DMS53 (cell line): ENCODE measurements at places on chromosomes 12 and 14.

GRCh38 chr12:107929436-107929835, 154.9 kb downstream of the ASCL4 start:
- DNase-seq = peak; percentile 63

DNA sequence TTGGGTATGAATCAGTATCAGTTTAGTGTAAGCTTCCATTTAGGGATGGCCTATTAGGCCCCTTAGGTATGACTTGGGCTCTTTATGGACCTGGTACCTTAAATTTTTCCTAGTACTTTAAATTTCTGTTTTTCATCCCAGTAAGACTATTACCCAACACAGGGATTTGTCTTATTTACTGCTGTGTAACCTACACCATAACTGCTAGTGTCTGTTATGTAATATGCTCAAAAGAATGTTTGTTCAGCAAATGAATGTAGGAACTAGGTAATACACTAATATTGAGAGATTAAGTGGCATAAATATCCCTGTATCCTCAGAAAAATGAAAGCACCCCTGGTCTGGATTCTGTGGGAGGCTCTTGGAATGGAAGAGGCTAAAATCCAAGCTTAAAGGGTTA, 63.7 kb upstream of the YARS2 start:
- DNase-seq = no peak

- DNase-seq = peak; percentile 79
Observed at GRCh38 chr12:111529424-111530368, 69.4 kb downstream of the ATXN2 start.

DNA sequence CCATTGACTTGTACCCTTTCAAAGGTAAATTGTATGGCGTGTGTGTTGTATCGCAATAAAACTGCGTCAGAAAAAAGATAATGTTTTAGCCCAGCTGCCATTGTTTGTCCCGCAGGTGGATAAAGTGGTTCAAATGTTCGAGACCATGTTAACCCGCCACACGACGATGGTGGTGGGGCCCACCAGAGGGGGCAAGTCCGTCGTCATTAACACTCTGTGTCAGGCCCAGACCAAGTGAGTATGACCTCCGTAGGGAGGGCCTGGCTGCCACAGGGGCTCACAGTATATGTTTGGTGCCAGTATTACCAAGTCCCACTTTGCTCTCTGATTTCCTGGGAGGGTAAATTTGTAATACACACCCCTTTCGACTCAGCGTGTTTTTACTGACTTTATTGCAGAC, 96.9 kb downstream of the DNAH10 start:
- no peak for DNase-seq

- no peak for DNase-seq
Observed at GRCh38 chr14:33812181-33812580, 138.7 kb downstream of the EGLN3 start.

DNA sequence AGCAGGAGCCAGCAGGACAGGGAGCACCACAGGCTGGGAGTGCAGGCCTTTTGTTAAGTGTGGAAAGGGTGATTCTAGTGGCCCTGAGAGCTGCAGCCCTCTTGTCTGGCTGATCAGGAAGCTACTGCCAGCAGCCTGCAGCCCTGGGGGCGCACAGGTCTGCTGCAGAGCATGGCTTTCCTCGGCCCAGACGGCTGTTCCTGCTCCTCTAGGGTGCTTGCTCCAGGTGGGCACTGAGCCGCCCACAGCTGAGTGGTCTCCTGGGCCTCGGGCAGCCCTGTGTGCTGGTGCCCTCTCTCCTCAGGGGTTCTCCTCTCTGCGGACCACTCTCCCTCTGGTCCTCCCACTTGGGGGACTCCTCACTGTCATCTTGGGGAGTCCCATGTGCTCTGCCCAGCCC, 18.9 kb downstream of the CCDC88C start:
- no peak for DNase-seq

GRCh38 chr14:62696331-62696924, 348.8 kb downstream of the KCNH5 start:
- no peak for DNase-seq

GRCh38 chr12:97200181-97200580, 262.4 kb upstream of the RMST start:
- DNase-seq = no peak

GRCh38 chr12:48862760-48863159, 2.9 kb downstream of the RND1 start:
- DNase-seq = no peak

- peak; percentile 31 for DNase-seq
Observed at GRCh38 chr12:29960122-29960521, 176.4 kb upstream of the TMTC1 start.

DNA sequence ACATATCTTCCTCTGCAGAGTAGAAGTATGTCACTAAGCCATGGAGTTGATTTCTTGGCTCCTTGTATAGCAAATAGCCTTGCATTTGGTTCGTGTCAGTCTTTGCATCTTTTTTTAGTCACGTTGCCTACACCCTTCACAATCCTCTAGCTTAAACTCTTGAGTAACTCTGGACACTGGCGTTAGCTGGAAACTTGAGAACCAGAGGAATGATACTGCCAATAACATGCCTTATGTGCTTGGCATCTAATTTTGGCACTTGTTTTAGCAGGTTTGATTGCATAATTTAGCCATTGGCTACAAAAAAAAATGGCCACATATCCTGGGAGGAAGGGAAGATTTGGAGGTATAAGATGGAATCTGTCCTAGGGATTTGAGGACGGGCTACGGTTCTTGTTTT, 136.2 kb downstream of the ETV6 start:
- no peak for DNase-seq

GRCh38 chr12:41504976-41505375, 316.9 kb downstream of the PDZRN4 start:
- DNase-seq = no peak

GRCh38 chr12:42118136-42118879, 26.4 kb downstream of the GXYLT1 start:
- DNase-seq = no peak

DNA sequence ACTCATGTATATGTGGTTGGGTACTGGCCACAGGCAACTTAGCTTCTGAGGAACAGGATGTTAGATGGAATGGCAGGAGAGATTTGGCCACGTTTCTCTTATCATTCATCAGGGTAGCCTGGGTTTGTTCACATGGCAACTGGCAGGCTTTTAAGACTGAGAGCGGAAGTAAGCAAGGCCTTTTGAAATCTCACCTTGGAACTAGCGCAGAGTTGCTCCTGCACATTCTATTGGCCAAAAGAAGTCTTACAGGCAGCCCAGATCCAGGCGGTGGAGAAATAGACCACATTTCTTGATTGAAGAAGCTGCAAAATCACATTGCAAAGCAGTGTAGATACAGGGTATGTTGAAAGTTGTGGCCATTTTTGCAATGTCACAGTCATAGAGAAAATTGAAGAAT, 3.7 kb downstream of the CLEC4A start:
- no peak for DNase-seq

GRCh38 chr14:104229534-104230055, 91.2 kb downstream of the KIF26A start:
- no peak for DNase-seq

GRCh38 chr14:67703997-67704396, 2.3 kb downstream of the RDH12 start:
- no peak for DNase-seq

DNA sequence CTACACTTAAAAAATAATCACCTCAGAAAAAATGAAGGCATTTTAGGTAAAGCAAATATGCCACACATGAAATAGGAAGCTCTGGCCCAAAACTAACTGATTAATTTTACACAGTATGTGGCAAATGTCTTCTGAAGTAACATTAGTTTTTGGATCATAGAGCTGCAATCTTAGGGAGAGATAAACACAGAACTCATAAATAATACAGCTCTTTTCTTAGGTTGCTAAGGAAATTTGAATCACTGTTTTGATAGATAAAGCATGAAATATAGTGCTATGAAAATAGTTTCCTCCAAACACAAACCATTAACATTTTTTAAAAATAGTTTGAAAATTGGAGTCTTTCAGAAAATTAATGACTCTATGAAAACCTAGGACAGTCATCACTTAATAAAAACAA, 15.0 kb downstream of the RASSF9 start:
- DNase-seq = no peak

GRCh38 chr12:8077207-8077606, 4.9 kb upstream of the NECAP1 start:
- DNase-seq = peak; percentile 39

GRCh38 chr14:98705871-98706300, 566.1 kb downstream of the BCL11B start:
- no peak for DNase-seq

- no peak for DNase-seq
Observed at GRCh38 chr12:5661811-5662210, 229.9 kb downstream of the NTF3 start.

DNA sequence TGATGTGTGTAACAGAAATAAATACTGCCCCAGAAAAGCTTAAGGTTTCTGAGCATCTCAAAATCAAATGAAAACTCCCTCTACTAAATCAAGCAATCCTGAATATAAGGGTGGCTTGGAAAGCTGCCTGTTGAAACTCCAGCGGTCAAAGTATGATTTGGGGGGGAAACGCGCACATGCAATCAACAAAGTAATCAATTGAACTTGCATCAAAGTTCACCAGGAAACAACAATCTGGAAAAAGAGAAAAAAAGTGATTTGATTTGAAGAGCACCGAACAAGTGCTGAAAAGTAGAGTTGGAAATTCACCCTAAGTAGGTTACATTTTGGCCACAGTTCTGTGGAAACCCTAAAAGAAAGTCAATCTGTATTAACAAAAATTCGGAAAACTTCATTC, 700 bp downstream of the CNIH1 start:
- no peak for DNase-seq

GRCh38 chr14:71590131-71590530, 342.1 kb upstream of the RGS6 start:
- DNase-seq = no peak

DNA sequence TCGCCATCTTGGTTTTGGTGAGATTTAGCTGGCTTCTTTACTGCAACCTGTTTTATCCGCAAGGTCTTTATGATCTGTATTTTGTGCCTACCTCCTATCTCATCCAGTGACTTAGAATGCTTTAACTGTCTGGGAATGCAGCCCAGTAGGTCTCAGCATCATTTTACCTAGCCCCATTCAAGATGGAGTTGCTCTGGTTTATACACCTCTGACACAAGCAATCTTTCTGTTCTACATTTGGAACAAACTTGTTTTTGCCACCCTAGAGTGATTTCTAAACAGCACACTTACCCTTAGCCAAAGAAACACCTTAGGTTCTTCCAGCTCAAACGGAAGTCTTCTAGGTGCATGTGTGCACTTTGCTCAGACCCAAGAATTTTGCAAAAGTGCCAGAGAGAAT, 122.3 kb downstream of the CCDC60 start:
- no peak for DNase-seq

- DNase-seq = peak; percentile 97
Observed at GRCh38 chr12:100753837-100754236, 40.7 kb upstream of the ANO4 start.

- DNase-seq = no peak
Observed at GRCh38 chr14:75614179-75614578, 35.8 kb downstream of the FLVCR2 start.

GRCh38 chr14:106346534-106347290, 820.3 kb downstream of the TMEM121 start:
- no peak for DNase-seq

GRCh38 chr14:31138301-31138700, 69.3 kb downstream of the HECTD1 start:
- DNase-seq = no peak

GRCh38 chr14:77316195-77316505, 4.5 kb downstream of the POMT2 start:
- no peak for DNase-seq

DNA sequence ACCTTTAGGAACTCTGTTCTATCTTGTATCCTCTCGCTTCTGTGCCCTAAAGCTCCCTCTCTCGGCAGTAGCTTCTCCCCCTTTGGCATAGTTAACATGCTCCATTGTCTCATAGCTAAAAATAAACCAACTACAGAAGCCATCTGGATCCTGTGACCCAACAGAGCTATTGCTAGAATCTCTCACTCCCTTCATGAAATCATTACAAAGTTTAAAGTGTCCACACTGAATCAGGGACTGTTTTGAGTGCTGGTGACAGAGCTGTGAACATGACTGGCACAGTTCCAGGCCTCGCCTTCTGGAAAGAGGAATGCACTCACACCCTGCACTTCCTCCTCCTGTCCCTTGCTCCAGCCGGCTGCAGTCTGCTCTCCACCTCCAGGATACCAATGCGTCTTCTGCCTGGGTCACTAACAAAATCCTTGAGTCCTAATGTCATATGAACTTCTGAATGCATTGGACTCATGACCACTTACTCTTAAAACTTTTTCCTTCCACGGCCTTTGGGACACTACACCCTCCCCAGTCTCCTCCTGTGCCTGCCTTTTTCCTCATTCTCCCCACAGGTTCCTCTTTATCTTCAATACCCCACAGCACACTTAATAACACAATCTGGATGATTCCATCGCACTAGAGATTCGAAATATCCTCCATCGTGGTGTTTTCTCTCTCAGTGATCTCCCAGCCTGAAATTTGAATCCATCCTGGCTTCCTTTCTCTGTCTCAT, 13.2 kb downstream of the PLBD1 start:
- peak; percentile 86 for DNase-seq

GRCh38 chr12:57470286-57470969, 9.2 kb downstream of the ARHGAP9 start:
- DNase-seq = no peak

DNA sequence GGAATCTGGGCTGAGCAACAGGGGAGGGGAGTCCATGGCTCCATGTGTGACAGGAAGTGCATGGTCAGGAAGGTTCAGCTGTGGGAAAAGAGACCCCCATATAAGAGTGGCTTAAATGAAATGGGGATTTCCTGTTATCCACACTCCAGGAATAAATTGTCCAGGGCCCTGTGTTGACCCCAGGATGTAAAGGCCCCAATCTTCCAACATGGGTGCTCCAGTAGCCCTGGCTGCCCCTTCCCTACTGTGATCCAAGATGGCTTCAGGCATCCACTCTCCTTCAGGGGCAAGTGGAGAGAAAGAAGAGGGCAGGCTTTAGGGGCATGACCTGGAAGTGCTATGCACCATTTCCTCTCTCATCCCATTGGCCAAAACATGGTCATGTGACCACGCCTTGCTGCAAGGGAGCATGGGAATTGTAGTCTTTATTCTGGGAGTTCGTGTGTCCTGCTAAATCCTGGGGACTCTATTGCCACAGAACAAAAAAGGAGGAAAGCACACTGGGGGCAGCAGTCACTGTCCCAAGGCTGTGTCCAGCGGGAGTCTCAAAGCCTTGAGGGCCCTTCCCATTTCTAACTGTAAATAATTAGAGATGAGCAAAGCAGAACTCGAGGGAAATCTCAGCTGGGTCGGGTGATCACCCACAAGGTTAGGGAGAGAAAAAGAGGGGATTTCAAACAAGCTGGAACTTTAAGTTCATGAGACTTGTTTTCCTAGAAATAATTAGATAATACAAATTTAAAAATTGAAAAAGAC, 289.2 kb downstream of the ADGRD1 start:
- DNase-seq = peak; percentile 65

- peak; percentile 19 for DNase-seq
Observed at GRCh38 chr12:53660041-53660440, 15.8 kb downstream of the ATP5MC2 start.

GRCh38 chr12:96177013-96177412, 17.2 kb upstream of the ELK3 start:
- no peak for DNase-seq

GRCh38 chr12:132776816-132777568, 15.4 kb upstream of the ANKLE2 start:
- no peak for DNase-seq

- no peak for DNase-seq
Observed at GRCh38 chr12:89610366-89610765, 84.5 kb upstream of the POC1B start.
